ENCODE measurements at places on chromosomes 5 and 9. TPM values are rescaled to one million over a fixed set of nuclear protein-coding genes. Genes with fewer than 3 reads are reported as not detected.

DNA sequence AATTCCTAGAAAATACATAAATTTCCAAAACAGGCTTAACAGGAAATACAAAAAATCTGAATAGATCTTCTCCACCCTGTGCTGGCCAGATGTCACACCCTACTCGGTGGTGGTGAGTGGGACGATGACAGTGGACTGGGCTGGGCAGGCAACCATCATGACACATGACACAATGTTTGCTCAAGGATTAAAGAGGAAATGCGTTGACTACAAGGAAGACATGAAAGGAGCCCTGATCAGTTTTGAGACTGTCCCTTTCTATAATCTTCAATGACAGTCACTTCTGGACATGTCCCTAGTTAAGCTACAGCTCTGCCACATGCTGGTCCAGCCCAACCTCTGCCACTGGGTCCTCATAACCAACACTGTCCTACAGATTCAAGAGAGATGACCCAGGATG, 99.8 kb downstream of the ZDHHC21 start:
- no peak for DNase-seq

DNA sequence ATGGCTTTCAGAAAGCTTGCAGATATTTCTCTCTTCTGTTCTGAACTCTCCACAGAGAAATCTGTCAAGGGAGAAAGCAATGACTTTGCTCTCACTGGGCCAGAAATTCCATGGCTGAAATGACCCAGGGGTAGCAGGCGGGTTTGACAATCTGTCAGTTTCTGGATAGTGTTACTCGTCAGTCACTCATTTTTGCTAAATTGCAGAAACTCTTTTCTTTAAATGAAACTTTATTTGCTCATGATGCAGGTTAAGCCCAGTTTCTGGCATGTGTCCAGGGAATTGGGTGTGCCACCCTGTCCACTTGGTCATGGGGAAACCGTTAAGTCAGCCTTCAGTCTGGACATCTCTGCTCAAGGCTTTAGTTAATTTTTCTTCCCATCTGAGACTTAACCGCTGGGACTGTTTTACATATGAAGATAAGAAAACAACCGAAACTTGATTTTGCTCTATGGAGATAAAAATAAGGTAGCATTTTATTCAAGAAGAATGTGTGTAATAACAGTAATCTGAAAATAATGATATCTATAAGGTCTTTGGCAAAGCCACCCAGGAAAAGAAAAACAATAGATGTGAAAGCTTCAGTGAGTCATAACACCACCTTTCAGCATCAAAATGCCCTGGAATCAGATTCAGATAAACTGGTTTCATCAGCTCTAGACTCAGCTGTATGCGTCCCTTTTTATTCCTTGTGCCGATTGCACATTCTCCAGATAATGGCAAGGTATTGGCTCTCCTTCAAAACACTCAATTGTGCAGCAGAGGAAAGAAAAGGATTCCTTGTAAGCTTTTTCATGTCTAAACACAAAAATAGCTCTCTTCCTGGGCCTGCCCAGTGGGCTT, 308.3 kb downstream of the ZSWIM6 start:
- DNase-seq, result no peak

DNA sequence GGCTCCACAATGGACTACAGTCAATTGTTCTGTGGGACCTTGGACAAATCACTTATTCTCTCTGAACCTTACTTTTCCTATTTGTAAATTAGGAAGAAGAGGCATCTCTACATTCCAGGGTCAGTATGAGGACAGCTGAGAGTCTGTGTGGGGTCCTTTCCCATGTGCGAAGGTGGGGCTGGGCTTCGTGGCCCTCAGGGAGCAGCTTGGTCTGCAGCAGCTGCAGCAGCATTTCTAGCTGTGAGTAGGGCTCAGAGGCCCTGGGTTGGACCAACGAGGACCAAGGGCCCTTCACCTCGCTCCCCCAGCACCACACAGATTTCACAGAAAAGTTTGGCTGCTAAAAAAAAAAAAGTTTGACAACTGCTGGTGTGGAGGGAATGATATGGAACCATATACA, 9.4 kb upstream of the DDX41 start:
- no peak for DNase-seq

DNA sequence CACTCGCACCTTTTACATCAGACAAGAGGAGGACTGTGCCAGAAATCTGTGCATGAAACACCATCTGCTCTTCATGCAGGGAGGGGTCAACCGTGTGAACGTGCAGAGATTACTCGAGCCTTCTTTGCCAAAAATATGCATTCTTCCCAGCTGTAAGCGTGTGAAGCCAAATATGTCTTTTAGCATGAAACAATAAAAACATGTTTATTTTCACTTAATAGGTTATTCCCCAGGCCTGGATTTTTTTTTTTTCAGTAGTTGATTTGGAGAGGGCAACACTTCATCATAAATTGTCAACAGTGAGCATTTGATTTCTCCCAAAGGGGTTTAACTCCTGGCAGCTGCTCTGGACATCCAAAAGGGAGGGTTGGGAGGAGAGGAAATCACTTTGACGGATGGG, 23.8 kb downstream of the PLAC8L1 start:
- peak; percentile 78 for DNase-seq

- DNase-seq, result no peak
These were observed 525.6 kb downstream of the CETN3 start for GRCh38 chr5:89883967-89884366.

SH3TC2 gene
- polyA plus RNA-seq, result 1.4 TPM

DNA sequence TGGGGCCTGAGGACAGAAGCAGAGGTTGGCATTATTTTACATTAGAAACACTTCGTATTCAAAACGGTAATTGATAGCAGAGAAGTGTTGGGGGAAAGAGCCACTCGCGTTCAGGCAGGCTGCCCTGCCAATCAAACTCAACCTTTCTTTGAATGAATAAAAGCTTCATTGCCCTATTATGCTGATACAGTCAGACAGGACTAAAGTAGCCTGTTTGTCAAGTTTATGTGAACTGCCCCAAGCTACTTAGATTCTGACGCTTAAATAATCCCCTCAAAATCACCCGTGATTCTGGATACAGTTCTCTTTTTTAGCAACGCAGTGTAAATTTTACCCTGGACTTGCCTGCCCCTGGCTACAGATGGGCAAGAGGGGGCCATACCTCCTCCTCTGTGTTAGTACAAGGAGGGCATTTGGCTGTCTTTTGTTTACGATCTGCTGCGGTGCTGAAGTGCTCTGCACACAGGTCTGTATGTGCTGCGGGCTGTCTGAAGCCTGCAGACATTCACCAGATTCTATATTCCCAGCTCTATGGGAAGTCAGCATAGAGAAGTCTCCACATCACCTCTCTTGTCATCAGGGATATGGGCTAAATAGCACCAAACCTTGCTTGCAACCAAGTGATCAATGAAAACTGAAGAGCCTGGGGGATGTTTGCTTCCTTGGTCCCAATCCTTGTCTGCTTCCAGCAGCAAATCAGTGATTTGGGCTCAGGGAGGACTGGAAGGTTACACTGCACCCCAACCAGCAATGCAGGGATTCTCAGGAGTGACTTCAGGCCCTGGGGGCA, 218.4 kb downstream of the EBF1 start:
- no peak for DNase-seq

DNA sequence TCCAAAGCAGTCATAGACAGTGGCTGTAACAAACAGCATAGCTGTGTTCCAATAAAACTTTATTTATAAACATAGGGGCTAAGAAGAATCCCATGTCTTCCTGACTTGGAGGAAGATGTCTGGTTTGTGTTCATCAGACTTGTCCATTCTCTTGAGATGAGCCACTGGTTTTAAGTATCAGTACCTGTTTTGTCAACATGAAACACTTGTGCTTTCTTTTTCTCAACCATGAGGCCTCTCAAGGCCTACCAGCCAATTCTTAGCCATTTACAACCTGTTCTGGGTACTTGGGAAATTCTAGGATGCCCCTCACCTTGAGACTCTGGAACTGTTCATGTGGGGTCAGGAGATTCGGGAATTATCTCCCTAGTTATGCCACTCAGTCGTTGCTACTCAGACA, 154.3 kb upstream of the PPP1R2B start:
- DNase-seq, result no peak

GRCh38 chr5:37005252-37005651, 128.7 kb downstream of the NIPBL start:
- DNase-seq, result no peak

GRCh38 chr9:89367281-89367680, 49.0 kb downstream of the SECISBP2 start:
- DNase-seq, result no peak

CARD6 gene
- polyA plus RNA-seq, result 6.7 TPM

- no peak for DNase-seq
These were observed 281.6 kb downstream of the MAST4 start for GRCh38 chr5:66877843-66878242.

GRCh38 chr5:158979749-158980521, 119.8 kb downstream of the EBF1 start:
- DNase-seq, result peak; percentile 62

DNA sequence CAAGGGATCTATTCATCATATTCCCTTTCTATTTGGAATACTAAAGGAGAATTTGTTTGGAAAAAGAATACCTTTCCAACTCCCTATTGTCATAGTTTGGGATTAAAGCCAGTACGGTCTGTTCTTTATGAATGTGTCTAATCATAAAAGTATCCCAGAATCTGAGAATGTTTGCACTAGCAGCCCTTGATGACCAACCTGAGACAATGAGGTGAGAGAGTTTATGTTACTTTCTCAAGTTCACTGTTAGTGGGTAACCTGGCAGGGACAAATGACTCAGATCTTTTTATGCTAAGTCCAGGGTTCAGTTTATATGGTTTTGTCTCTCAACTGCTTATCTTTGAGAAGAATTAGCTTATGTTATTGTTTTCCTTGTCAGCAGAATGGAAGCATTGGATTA, 25.3 kb upstream of the TLR4 start:
- no peak for DNase-seq
